ENCODE measurements at places on chromosomes 12 and 14. TPM values are rescaled to one million over a fixed set of nuclear protein-coding genes. Genes with fewer than 3 reads are reported as not detected.

- H3K36me3 ChIP-seq = no peaks in the 10 kb centered on the region
- H3K27me3 ChIP-seq = no peaks in the 10 kb centered on the region
- H3K4me3 ChIP-seq = no peak overlapping the region
- H3K4me1 ChIP-seq = no peaks in the 10 kb centered on the region
These were observed 196.6 kb downstream of the GLT1D1 start for GRCh38 chr12:129049917-129050316.

DNA sequence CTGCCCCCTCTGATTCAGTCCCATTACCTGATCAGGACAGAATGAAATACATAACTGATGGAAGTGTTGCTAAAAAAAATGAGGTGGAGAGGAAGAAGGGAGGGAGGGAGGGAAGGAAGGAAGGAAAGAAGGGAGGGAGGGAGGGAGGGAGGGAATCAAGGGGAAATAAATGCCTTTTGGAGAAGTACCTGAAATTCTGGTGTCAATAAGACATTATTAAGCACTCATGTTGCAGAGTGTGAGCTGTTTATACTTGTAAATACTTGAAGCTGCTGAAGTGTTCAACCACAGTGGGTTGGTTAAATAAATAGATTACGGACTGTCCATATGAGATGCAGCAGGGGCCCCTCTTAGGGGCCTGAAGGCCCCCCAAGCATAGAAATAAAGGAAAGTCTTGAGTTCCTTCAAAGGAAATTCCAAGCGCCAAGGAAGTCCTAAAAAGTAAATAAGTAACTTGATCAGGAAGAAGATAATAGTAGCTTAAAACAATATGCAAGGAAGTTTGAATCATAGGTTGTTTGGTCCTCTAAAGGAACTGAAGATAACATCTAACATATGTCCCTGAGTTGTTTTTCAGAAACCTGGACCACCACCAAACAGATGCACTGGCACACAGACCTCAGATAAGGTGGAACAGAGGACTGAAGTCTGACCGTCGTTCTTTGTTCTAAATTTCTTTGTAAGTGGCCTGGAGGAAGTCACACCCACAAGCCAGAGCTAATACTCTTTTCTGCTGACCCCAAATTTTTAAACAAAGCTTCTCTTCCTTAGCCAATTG lies 110.8 kb downstream of the SEC23A start:
- no peak overlapping the region for H3K27ac ChIP-seq
- no peak overlapping the region for H3K4me3 ChIP-seq
- H3K27me3 ChIP-seq = no peaks in the 10 kb centered on the region

- DNase-seq = no peak
- no peaks in the 10 kb centered on the region for H3K27me3 ChIP-seq
- no peak overlapping the region for H3K27ac ChIP-seq
- H3K36me3 ChIP-seq = no peaks in the 10 kb centered on the region
These were observed 49.2 kb upstream of the CHPT1 start for GRCh38 chr12:101648195-101648594.

DNA sequence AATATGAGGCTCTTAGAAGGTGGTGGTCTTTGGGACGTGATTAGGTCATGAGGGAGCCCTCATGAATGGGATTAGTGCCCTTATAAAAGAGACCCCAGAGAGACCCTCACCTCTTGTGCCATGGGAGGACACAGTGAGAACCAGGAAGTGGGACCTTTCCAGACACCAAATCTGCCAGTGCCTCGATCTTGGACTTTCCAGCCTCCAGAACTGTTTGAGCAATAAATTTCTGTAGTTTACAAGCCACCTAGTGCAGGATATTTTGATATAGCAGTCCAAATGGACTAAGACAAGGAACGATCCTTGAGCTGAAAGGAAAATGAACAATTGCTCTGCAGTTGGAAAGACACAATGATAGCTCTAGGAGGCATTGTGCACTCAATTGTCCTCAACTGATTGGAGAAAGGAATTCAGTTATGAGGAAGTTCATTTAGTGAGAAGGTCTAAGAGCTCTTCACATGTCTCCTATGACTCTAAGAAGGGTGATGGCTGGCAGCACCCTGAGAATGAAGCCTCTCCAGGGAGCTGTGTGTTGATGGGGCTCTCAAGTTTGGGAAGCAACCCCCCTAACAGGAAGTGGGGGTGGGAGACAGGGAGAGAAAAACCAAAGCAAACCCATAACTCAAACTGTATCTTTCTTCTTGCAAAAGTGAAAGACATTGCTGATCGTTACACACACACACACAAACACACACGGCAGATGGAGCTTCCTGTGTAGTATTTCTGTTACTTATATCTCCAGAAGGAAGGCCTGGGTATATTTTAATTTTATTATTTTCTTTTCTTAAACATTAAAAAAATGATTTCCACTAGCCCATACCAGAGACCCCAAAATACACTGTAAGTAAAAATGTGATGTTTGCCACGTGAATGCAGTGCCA lies 21.0 kb downstream of the CHST11 start:
- no peak for DNase-seq
- peak overlapping the region; percentile 68 for H3K27ac ChIP-seq
- peaks cover 38% of the 10 kb centered on the region for H3K4me1 ChIP-seq
- H3K36me3 ChIP-seq = peaks cover 12% of the 10 kb centered on the region
- no peak overlapping the region for H3K4me3 ChIP-seq

DNA sequence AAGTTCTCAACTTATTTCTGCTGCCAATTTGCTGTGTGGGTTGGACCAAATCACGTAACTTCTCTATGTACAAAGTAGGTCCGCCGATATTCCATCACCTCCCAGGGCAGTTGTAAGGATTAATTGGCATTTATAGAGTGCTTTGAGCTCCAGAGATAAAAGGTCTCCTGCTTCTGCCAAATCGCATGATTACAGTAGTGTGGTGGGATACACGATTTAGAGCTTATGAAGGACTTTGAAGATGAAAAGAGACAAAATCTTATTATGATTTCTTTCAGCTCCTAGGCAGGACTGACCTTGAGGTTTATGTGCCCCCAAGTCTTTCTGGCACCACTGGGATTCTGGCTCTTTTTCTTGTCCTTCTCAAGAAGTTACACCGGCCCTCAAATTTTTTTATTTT lies 84.7 kb downstream of the TBC1D30 start:
- H3K4me3 ChIP-seq = no peak overlapping the region
- no peaks in the 10 kb centered on the region for H3K27me3 ChIP-seq
- H3K4me1 ChIP-seq = no peaks in the 10 kb centered on the region
- H3K36me3 ChIP-seq = no peaks in the 10 kb centered on the region
- no peak overlapping the region for H3K27ac ChIP-seq

- no peak overlapping the region for H3K27ac ChIP-seq
- H3K4me1 ChIP-seq = no peaks in the 10 kb centered on the region
- no peak overlapping the region for H3K4me3 ChIP-seq
These were observed 42.4 kb downstream of the LRRC74A start for GRCh38 chr14:76868454-76869170.

- H3K27me3 ChIP-seq = no peaks in the 10 kb centered on the region
- H3K4me1 ChIP-seq = no peaks in the 10 kb centered on the region
- H3K4me3 ChIP-seq = no peak overlapping the region
These were observed 1888.1 kb upstream of the SEL1L start for GRCh38 chr14:83421711-83422110.

GRCh38 chr12:92369636-92370035 lies 224.0 kb upstream of the BTG1 start:
- H3K27me3 ChIP-seq = no peaks in the 10 kb centered on the region
- no peak overlapping the region for H3K4me3 ChIP-seq
- no peak overlapping the region for H3K27ac ChIP-seq

DNA sequence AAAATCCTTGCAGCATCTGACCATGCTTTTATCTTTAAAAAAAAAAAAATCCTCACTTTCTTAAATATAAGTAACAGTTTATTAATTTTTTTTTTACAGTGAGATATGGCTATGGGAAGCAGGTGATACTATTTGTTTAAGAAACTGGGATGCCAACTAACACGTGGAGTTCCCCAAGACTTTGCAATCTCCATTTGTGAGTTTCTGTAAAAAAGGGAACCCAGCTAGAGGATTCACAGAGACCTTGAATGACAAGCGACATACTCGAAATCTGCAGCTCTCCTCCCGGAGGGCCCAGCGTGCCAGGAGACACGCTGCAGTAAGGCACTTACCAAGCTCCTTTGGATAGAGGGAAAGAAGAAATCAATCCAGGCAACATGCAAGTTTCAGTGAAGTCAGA lies 30.1 kb downstream of the SLC15A4 start:
- DNase-seq = no peak
- H3K4me1 ChIP-seq = no peaks in the 10 kb centered on the region
- H3K4me3 ChIP-seq = no peak overlapping the region
- no peaks in the 10 kb centered on the region for H3K27me3 ChIP-seq

MARS1 gene
- total RNA-seq = 339 TPM

- no peak for DNase-seq
- H3K27me3 ChIP-seq = no peaks in the 10 kb centered on the region
- no peak overlapping the region for H3K4me3 ChIP-seq
- no peak overlapping the region for H3K27ac ChIP-seq
- no peaks in the 10 kb centered on the region for H3K36me3 ChIP-seq
These were observed 74.9 kb downstream of the DIO2 start for GRCh38 chr14:80136358-80136757.

- no peak overlapping the region for H3K27ac ChIP-seq
- H3K4me3 ChIP-seq = no peak overlapping the region
- no peaks in the 10 kb centered on the region for H3K36me3 ChIP-seq
- peaks cover 4% of the 10 kb centered on the region for H3K4me1 ChIP-seq
- no peaks in the 10 kb centered on the region for H3K27me3 ChIP-seq
These were observed 187.5 kb downstream of the RBM19 start for GRCh38 chr12:113778432-113779132.

GRCh38 chr12:103020839-103021238 lies 63.4 kb downstream of the ASCL1 start:
- H3K36me3 ChIP-seq = no peaks in the 10 kb centered on the region
- no peak for DNase-seq
- no peak overlapping the region for H3K4me3 ChIP-seq
- no peaks in the 10 kb centered on the region for H3K4me1 ChIP-seq
- no peak overlapping the region for H3K27ac ChIP-seq
- no peaks in the 10 kb centered on the region for H3K27me3 ChIP-seq

AICDA gene
- 0.11 TPM for total RNA-seq

PRIMA1 gene
- not detected for total RNA-seq

DNA sequence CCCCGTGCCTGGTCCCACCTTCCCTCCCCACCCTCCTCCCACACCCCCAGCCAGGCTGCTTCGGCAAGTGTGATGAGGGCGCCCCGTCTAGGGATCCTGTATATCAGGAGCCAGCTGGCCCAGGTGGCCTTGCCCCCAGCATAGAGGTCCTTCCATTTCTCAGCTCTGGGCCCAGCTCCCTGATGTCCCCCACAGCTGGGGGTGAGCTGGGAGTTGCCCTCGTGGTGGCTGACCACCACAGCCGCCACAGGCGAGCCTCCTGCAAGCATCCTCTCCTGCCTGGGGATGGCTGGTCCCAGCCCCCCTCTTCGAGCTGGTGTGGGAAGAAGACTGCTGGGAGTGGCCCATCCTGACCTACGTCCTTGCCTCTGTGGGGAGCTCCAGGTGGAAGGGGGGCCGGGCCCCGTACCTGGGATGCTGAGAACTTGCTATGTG lies 7.4 kb downstream of the ASPG start:
- no peaks in the 10 kb centered on the region for H3K36me3 ChIP-seq
- no peaks in the 10 kb centered on the region for H3K27me3 ChIP-seq
- no peak for DNase-seq
- H3K4me3 ChIP-seq = no peak overlapping the region
- H3K4me1 ChIP-seq = no peaks in the 10 kb centered on the region
- no peak overlapping the region for H3K27ac ChIP-seq

EP400 gene
- total RNA-seq = 58.0 TPM

DNA sequence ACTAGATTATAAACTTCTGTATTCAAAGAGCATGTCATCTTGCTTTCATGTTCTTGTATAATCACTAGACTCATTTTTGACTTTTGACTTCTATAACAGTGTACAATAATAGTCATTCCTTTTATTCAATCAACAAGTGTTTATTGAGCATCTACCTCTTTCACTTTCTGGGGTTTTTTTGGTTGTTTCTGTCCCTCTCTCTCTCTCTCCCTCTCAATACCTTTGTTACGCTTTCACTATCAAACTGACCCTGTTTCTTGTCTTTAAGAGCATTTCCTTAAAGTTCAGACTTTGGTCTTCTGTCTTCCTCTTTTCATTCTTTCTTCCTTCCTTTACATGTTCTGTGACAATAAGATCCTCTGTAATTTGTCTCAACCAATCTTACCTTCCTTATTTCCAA lies 49.5 kb downstream of the GPR137C start:
- no peak for DNase-seq
- no peak overlapping the region for H3K4me3 ChIP-seq
- H3K27me3 ChIP-seq = no peaks in the 10 kb centered on the region

SLC16A7 gene
- total RNA-seq = 0.18 TPM

DNA sequence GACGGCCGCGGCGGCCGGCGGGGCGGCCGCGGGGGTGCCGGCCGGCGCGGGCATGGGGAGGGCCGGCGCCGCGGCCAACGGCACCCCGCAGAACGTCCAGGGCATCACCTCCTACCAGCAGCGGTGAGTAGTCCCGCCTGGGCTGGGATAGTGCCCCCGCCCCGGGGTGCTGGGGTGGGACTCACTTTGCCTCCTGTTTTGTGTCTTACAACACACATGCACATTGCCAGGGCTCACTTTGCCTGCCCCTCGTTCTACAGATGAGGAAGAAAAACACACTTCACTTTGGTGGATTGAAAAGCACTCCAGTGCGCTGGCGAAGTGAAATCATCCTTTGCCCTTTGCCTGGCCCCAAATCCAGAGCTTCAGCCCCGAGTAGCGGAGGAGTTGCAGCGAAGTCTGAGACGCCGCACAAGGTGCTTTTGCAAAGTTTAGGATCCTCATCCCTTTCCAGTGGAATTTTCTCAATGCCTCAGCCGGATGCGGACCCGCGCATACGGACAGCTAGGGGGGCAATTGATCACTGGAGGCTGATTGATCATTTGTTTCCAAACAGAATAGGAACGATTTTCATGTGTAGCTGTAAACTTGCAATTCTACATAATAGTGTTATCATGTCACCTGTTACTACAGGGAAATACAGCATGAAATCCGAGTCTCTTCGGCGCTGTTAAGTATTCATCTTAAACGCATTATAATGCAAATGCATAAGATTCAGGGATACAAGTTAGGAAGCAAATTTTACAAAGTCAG lies 3.6 kb upstream of the NPAS3 start:
- no peak for DNase-seq
- H3K4me1 ChIP-seq = no peaks in the 10 kb centered on the region
- peaks cover 20% of the 10 kb centered on the region for H3K27me3 ChIP-seq
- no peak overlapping the region for H3K27ac ChIP-seq
- H3K36me3 ChIP-seq = no peaks in the 10 kb centered on the region
- no peak overlapping the region for H3K4me3 ChIP-seq

GRCh38 chr12:104571328-104571727 lies 114.6 kb downstream of the CHST11 start:
- no peak for DNase-seq
- H3K27ac ChIP-seq = no peak overlapping the region
- H3K4me3 ChIP-seq = no peak overlapping the region
- H3K27me3 ChIP-seq = no peaks in the 10 kb centered on the region

DNA sequence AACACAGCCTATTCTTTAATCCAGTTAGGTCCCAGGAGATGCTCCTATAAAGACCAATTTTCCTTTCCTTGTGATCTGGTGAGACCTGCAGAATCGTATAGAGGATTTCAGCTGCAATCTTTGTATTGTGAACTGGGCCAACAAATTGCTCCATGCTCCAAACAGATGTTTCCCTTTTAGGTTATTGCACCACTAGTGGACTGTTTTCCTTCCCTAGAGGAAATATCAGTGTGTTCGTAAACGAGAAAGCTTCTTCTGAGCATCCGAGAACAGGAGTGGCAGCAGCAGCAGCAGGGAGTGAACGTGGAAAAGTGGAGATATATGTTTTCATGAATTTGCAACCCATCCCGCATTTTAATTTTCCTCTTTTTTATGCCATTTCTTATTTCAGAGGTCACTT lies 344.1 kb upstream of the PDE3A start:
- H3K27ac ChIP-seq = no peak overlapping the region
- H3K4me1 ChIP-seq = no peaks in the 10 kb centered on the region
- H3K36me3 ChIP-seq = no peaks in the 10 kb centered on the region
- DNase-seq = no peak
- H3K4me3 ChIP-seq = no peak overlapping the region

All from K562 (cell line).